ENCODE measurements at places on chromosomes 6 and 20. TPM values are rescaled to one million over a fixed set of nuclear protein-coding genes. Genes with fewer than 3 reads are reported as not detected.

- DNase-seq: no peak
Observed at GRCh38 chr6:45437439-45437815, 59.7 kb upstream of the SUPT3H start.

GRCh38 chr6:135358251-135358821 lies 139.2 kb downstream of the AHI1 start:
- DNase-seq: no peak

- DNase-seq: no peak
Observed at GRCh38 chr20:17875106-17875980, 93.3 kb downstream of the SNX5 start.

DNA sequence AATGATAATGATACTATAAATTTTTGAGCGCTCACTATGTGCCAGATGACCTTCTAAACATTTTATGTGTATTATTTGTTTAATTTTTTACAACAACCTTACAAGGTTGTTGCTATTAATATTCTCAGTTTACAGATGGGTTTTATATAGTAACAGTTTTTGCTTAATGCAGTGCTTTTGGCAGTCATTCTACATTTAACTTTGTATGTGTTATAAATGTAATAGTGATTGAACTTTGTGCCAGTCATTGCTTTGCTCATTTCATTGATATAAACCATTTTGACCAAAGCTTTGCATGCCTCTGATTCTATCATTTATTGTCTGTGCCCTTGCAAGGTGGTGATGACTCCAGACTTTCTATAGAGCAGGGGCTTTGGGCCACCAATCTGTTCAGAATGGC lies 206.3 kb upstream of the LAMP5 start:
- DNase-seq: no peak

- DNase-seq: no peak
Observed at GRCh38 chr20:23008667-23009066, 26.4 kb upstream of the SSTR4 start.

- DNase-seq: no peak
Observed at GRCh38 chr6:89022798-89023197, 57.8 kb upstream of the PNRC1 start.

- no peak for DNase-seq
Observed at GRCh38 chr6:28224131-28225055, 682 bp upstream of the ZSCAN9 start.

GRCh38 chr6:148347441-148348054 lies 4.9 kb downstream of the SASH1 start:
- no peak for DNase-seq

GRCh38 chr6:33288141-33288920 lies 708 bp downstream of the WDR46 start:
- no peak for DNase-seq

DNA sequence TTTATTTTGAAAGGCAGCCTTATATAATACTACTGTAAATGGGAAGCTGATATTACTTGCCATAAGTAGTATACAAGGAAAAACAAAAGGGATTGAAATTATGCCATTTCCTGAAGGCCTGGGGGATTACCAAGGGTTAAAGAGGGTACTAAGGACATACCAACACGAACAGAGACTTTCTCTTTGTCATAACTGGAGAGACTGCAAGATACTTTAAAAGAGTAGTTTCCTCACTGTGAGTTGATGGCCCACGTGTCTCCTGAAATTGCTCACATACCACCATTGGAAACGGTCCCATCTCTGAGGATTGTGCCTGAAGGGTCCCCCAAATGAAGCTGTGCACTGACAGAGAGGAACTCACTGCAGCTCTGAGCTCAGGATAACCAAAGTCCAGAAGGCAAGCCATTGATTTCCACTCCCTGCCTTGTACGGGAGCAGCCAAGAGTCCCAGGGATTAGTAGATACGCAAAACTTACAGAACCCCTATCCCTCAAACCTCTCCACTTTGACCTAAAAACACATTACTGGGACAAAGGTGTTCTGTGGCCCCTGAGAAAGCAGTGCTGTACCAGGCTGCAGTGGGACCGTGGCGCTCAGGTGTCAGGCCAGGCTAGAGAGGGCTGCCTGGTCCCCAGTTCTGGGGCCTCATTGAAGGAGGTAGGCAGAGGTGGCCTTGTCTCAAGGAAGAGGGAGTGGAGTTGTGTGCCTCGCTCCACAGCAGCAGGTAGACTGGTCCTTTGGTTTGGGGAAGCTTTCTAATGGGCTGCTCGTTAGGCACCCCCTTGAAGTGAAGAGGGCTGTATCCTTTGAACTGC lies 15.2 kb downstream of the PSMG4 start:
- no peak for DNase-seq

DNA sequence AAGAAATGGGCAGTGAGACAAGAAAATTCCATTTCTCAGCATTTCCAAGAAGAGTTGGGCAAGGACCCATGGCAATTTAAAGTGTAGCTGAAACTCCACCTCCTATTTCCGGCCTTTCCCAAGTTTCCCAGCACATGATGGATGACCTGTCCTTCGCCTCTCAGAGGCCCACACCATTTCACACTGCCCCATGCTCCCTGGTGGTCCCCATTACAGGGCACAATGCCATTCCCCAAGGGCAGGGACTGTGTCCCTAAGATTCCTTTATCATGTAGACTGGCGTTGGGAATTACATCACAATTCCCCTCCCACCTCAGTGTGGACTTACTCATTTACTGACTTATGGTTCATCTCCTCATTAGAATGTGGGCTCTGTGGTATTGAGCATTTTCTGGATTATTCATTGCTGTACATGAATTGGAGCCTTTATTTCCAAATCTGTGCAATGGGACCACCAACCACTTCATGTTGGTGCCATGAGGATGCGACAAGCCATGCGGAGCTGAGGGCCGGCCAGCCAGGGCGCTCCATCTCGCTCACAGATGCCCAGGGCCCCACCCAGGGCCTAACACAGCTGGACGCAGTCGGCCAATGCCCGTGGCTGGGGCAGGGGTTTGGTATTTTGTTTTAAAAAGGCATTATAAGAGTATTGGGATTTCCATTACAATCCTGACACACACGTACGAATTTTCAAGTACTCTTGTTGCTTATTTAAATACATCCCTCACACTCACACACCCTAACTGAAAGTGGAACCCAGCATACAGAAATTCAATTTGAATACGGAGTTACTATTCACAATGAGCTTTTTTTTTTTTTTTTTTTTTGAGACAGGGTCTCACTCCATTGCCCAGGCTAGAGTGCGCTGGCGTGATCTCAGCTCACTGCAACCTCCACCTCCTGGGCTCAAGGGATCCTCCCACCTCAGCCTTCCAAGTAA lies 5.4 kb downstream of the ACSS1 start:
- DNase-seq: no peak

GRCh38 chr20:25579081-25579770 lies 6.1 kb downstream of the NINL start:
- no peak for DNase-seq

GRCh38 chr6:155599561-155599960 lies 143.9 kb upstream of the NOX3 start:
- DNase-seq: no peak

- no peak for DNase-seq
Observed at GRCh38 chr6:55997223-55997874, 122.0 kb upstream of the BMP5 start.

- no peak for DNase-seq
Observed at GRCh38 chr6:114020196-114020595, 49.2 kb upstream of the HDAC2 start.

DNA sequence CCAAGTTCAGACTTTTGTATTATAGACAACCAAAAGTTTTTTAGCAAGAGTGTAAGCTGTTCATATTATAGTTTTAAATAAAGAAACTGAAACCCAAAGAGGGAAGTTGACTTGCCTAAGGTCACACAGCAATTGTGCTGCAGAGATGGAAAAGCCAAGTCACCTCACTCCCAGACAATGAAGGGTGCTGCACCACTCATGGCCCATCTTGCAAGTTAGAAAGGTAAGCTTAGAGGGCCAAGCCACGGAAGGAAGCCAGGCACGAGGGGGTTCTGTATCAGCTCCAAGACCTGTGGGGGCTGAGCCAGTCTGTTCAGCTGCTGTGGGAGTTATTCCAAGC lies 860 bp downstream of the DEFB124 start:
- DNase-seq: no peak

- peak; percentile 16 for DNase-seq
Observed at GRCh38 chr20:2871111-2871465, 2.2 kb upstream of the PTPRA start.

- no peak for DNase-seq
Observed at GRCh38 chr6:109478841-109479624, 4.0 kb downstream of the ZBTB24 start.

- no peak for DNase-seq
Observed at GRCh38 chr6:122372647-122373046, 26.8 kb upstream of the HSF2 start.

DNA sequence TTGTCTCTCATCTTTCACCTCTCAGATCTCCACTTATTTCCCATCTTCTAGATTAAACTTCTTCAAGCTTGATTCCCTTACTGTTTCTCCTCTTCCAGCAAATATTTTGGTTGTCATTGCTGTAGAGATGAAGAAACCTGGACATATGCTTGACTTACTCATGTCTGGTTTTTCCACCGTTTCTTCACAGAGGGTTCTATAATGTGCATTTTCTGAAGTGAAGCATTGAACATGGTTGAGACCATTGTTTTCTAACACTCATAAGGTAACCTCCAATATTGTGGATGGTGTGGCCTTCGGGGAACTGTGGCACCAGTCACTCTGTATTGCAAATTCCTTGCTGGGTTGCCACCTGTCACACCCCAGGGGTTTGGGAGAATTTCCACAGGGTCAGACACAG lies 237.2 kb downstream of the PLCB1 start:
- DNase-seq: no peak

GRCh38 chr20:16107172-16107870 lies 465.9 kb downstream of the KIF16B start:
- DNase-seq: no peak

GRCh38 chr6:24899997-24900325 lies 35.8 kb downstream of the RIPOR2 start:
- DNase-seq: no peak

The GINS1 gene
- 31.8 TPM for total RNA-seq

The SLC17A1 gene
- total RNA-seq: not detected

The MACROD2 gene
- not detected for total RNA-seq

The MEI4 gene
- total RNA-seq: not detected

The LAMA5 gene
- 86.4 TPM for total RNA-seq

The OXT gene
- total RNA-seq: not detected

The C20orf141 gene
- total RNA-seq: not detected

The KLHDC3 gene
- 171 TPM for total RNA-seq

The SMPDL3A gene
- total RNA-seq: 0.81 TPM

The MOCS3 gene
- 6.2 TPM for total RNA-seq

The HLA-DOB gene
- total RNA-seq: 2.5 TPM

The NRM gene
- 32.9 TPM for total RNA-seq
